ENCODE measurements at places on chromosomes 3 and 15.

DNA sequence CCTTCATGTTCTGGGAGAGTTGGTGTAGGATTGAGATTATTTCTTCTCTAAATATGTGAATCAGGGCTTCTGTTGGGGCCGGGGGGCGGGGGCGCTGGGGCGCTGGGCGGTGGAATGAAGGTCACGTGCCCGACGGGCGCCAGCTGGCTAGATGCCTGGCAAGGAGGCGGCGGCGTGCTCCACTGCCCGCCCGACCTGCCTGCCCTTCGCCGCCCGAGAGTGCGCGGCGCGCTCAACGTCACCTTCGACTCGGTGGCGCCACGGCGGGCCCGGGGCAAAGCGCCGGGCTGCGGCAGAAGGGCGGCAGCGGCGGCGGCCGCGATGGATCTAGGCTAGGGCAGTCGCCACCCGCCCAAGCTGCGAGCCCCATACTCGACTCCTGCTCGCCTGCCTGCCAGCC lies 47.0 kb upstream of the LHFPL4 start:
- no peak for DNase-seq

DNA sequence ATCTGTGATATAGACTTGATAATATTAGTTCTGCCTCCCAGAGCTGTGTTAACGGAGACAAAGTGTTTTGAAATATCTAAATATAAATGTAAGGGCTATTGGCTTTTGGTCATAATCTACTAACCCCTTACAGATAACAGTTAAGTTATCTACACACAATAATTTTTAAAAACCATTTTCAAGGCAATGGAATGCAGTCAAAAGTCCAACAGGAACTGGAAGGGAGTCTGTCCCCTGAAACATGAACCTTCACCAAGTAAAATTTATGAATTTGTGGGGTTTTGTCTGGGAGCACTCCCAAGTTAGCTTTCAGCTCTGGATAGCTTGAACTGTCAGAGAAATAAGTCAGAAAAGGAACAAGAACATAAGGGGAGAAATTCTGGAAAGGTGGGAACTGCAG lies 312.3 kb upstream of the ICE2 start:
- DNase-seq: no peak

- DNase-seq: no peak
Measured at GRCh38 chr3:143031327-143031726, 30.0 kb downstream of the U2SURP start.

GRCh38 chr15:34292621-34293020 lies 45.0 kb downstream of the SLC12A6 start:
- DNase-seq: no peak

GRCh38 chr3:172454180-172454579 lies 5.9 kb upstream of the GHSR start:
- no peak for DNase-seq
